ENCODE measurements at places on chromosomes 6 and 20.

- no peak for DNase-seq
Measured at GRCh38 chr20:53871541-53871940, 198.9 kb downstream of the BCAS1 start.

GRCh38 chr6:143878272-143878760 lies 14.0 kb downstream of the ZC2HC1B start:
- DNase-seq: no peak

GRCh38 chr6:30882759-30883684 lies 1.3 kb upstream of the DDR1 start:
- DNase-seq: no peak

- DNase-seq: no peak
Measured at GRCh38 chr20:22717466-22717865, 133.1 kb upstream of the FOXA2 start.

GRCh38 chr6:62324834-62325233 lies 38.8 kb upstream of the KHDRBS2 start:
- no peak for DNase-seq

- DNase-seq: no peak
Measured at GRCh38 chr6:36839749-36840431, 646 bp upstream of the CPNE5 start.

DNA sequence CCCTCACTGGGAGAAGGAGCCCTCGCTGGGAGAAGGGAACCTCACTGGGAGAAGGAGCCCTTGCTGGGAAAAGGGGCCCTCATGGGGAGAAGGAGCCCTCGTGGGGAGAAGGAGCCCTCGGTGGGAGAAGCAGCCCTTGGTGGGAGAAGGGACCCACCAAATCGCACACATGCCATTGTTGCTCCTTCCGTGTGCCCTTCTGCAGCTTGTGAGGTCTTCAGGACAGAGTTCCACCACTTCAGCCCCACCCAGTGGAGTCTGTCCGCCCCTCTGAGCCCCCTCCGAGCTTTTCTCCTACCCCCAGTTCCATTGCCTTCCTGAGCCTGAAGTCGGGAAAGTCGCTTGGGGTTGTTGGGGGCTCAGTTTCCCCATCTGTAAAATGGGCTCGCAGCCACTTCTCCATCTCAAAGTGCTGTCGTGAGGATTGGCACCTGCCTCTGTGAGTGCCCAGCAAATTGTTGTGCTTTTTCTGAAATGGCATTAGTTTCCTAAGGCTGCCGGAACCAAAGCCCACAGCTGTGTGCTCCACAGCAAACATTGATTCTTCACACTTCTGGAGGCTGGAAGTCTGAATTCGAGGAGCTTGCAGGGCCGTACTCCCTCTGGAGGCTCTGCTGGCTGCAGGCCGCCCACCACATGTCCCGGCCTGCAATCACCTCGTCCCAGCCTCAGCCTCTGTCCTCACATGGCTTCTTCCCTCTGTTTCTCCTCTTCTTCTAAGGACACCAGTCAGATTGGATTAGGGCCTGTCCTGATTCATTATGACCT lies 124.7 kb upstream of the PMEPA1 start:
- no peak for DNase-seq

DNA sequence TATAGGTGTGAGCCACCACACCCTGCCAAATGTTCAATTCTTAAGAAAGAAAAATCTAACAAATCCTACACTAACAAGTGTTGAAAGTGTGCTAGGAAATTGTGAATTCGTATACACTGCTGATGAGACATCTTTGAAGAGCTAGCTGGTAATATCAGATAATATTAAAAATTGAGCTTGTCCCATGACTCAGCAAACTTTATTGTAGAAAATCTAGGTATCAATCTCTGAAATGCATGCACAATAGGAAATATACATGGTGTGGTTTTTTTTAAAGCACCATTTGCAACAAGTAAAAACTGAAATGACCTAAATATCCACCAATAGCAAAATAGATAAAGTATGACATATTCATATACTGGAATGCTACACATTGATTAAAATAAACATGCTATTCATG lies 110.1 kb upstream of the NXT1 start:
- no peak for DNase-seq

GRCh38 chr20:35235881-35236280 lies 9.4 kb downstream of the MMP24 start:
- no peak for DNase-seq

GRCh38 chr6:49847673-49848072 lies 18.7 kb downstream of the CRISP1 start:
- no peak for DNase-seq

DNA sequence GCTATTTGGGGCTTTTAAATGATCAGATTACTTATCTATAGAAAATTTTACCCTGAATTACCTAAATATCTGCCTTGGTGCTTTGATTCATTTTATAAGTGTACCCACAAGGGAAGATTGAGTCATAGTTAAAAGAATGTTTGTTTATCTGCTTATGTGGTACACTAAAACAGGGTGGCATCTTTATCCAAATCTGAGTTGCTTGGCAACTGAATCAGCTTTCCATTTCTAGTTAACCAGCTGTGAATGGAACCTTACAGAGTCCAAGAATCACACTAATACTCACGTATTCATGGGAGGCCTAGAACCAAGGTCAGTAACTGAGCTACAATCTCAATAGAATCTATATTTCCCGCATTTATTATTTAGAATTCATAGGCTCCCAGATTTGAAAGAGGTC lies 44.0 kb upstream of the CAP2 start:
- DNase-seq: no peak

- DNase-seq: no peak
Measured at GRCh38 chr6:166348305-166348949, 6.1 kb upstream of the SFT2D1 start.

- DNase-seq: no peak
Measured at GRCh38 chr20:8386991-8387390, 254.9 kb downstream of the PLCB1 start.

DNA sequence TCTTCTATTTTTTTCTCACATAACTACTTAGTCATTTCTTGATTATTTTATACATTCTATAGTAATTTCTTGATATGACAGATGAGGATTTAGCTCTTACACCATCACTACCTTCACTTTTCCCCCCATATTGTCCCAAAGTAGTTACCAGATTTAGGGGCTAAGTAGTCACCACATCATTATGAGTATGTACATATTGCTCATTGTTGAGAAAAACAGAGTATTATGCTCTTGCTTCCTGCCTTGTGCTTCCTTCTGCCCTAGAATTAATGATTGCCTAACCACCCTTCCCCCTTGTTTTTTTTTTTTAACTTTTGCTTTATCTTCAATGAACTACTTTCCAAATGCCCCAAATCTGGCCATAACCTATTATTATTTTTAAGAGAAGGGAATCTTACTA lies 6.8 kb upstream of the HLA-B start:
- DNase-seq: no peak
